ENCODE measurements at places on chromosomes 5 and 9. TPM values are rescaled to one million over a fixed set of nuclear protein-coding genes. Genes with fewer than 3 reads are reported as not detected.
A peak's percentile ranks its signal among the peaks of the same experiment; 100 is the strongest.

DNA sequence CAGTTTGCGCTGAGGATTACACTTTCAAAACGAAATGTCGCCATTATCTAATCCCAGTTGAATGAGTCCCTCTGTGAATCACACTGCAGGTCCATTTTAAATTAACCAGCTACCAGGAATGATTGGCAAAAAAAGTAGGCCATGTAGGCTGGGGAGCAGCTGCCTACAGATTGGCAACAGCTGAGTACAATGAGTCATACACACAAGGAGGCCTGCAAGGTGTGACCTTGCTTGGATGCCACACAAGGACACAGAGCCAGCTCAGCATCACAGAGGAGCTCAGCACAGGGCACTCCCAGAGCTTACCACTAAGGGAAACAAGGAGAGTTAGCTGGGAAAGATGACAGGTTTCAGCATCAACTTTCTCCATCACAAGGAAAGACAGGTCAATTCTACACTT lies 12.9 kb downstream of the HAVCR1 start:
- H3K27me3 ChIP-seq, result no peaks in the 10 kb centered on the region
- H3K27ac ChIP-seq, result no peak overlapping the region
- DNase-seq, result no peak
- no peaks in the 10 kb centered on the region for H3K36me3 ChIP-seq

- peaks cover 4% of the 10 kb centered on the region for H3K27me3 ChIP-seq
- H3K4me1 ChIP-seq, result peaks cover 3% of the 10 kb centered on the region
- DNase-seq, result no peak
Observed at GRCh38 chr9:79049371-79049770, 522.4 kb upstream of the TLE4 start.

GRCh38 chr5:68766952-68767464 lies 326.8 kb upstream of the SLC30A5 start:
- H3K4me3 ChIP-seq, result no peak overlapping the region
- no peaks in the 10 kb centered on the region for H3K36me3 ChIP-seq
- DNase-seq, result no peak
- H3K4me1 ChIP-seq, result no peaks in the 10 kb centered on the region
- no peak overlapping the region for H3K27ac ChIP-seq
- no peaks in the 10 kb centered on the region for H3K27me3 ChIP-seq

- DNase-seq, result no peak
- H3K4me1 ChIP-seq, result peaks cover 13% of the 10 kb centered on the region
- H3K36me3 ChIP-seq, result peaks cover 20% of the 10 kb centered on the region
Observed at GRCh38 chr9:4689021-4689420, 9.7 kb downstream of the CDC37L1 start.

DNA sequence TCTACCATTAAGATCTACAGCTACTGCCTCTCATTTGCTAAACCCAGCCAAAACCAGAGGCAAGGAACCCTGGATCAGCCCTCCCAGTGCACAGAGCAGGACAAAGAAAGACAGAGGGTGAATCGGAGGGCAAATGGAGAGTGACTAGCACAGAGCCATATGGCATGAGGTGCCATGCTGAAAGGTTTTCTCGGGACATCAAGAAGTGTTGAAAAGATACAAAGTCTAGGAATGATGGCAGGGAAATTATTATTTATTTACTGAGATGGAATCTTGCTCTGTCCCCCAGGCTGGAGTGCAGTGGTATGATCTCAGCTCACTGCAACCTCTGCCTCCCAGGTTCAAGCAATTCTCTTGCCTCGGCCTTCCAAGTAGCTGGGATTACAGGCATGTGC lies 19.3 kb downstream of the SLC1A1 start:
- DNase-seq, result no peak
- no peak overlapping the region for H3K4me3 ChIP-seq
- no peaks in the 10 kb centered on the region for H3K27me3 ChIP-seq
- H3K27ac ChIP-seq, result no peak overlapping the region

- DNase-seq, result no peak
- H3K4me1 ChIP-seq, result no peaks in the 10 kb centered on the region
- H3K36me3 ChIP-seq, result peaks cover 10% of the 10 kb centered on the region
- no peaks in the 10 kb centered on the region for H3K27me3 ChIP-seq
- no peak overlapping the region for H3K4me3 ChIP-seq
Observed at GRCh38 chr5:57267805-57268204, 93.9 kb downstream of the GPBP1 start.

DNA sequence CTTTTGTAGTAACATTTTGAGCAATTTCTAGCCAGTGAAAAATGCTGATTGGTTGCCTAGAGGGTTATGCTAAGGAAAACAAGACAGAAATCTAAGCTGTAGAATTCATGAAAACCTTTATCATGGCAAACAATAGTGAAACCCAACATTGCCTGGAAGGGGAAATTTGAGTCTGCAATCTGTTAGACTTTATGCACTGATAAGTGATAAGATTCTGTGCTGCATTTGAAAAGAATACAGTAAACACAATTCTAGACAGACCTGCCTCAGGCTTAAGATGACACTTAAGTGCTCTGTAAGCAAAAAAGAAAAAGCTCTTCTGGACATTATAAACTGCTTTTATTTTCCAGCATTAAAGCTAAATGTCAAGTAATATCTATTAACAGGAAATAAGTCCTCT lies 519.3 kb downstream of the ISL1 start:
- H3K27ac ChIP-seq, result no peak overlapping the region
- H3K36me3 ChIP-seq, result no peaks in the 10 kb centered on the region
- H3K4me1 ChIP-seq, result no peaks in the 10 kb centered on the region
- no peak for DNase-seq
- H3K27me3 ChIP-seq, result no peaks in the 10 kb centered on the region

- no peaks in the 10 kb centered on the region for H3K4me1 ChIP-seq
- DNase-seq, result no peak
- H3K27me3 ChIP-seq, result no peaks in the 10 kb centered on the region
- H3K27ac ChIP-seq, result no peak overlapping the region
- no peak overlapping the region for H3K4me3 ChIP-seq
Observed at GRCh38 chr9:118561051-118561450, 808.2 kb downstream of the BRINP1 start.

DNA sequence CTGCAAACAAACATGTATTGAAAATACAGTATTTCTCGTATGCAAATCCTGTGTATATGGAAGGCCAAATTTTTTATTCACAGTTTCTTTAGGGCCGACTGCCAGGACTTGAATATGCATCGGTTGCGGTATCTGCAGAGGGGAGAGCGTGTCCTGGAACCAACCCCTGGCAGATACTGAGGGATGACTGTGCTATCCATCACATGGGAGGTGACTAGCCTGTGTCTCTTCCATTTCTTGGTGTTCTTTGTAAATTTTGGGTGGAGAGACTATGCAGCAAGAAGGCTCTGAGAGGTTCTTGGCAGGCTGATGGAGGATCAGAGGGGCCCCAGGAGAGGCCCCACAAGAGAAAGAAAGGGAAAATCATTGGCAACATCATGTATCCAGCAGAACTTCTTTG lies 384.3 kb downstream of the YTHDC2 start:
- H3K36me3 ChIP-seq, result no peaks in the 10 kb centered on the region
- no peak overlapping the region for H3K27ac ChIP-seq
- no peaks in the 10 kb centered on the region for H3K27me3 ChIP-seq

GRCh38 chr9:84756171-84756570 lies 86.6 kb downstream of the NTRK2 start:
- no peaks in the 10 kb centered on the region for H3K36me3 ChIP-seq
- no peak overlapping the region for H3K27ac ChIP-seq
- H3K4me3 ChIP-seq, result no peak overlapping the region
- H3K4me1 ChIP-seq, result peaks cover 45% of the 10 kb centered on the region
- no peak for DNase-seq

GRCh38 chr9:130661451-130662098 lies 2.8 kb upstream of the PRDM12 start:
- no peak for DNase-seq
- H3K4me3 ChIP-seq, result peak overlapping the region; percentile 48
- H3K27ac ChIP-seq, result no peak overlapping the region
- peaks cover 100% of the 10 kb centered on the region for H3K27me3 ChIP-seq
- H3K36me3 ChIP-seq, result no peaks in the 10 kb centered on the region

- no peaks in the 10 kb centered on the region for H3K36me3 ChIP-seq
- no peak overlapping the region for H3K27ac ChIP-seq
- H3K4me1 ChIP-seq, result no peaks in the 10 kb centered on the region
- no peak overlapping the region for H3K4me3 ChIP-seq
Observed at GRCh38 chr5:67725604-67726003, 490.0 kb upstream of the PIK3R1 start.

DNA sequence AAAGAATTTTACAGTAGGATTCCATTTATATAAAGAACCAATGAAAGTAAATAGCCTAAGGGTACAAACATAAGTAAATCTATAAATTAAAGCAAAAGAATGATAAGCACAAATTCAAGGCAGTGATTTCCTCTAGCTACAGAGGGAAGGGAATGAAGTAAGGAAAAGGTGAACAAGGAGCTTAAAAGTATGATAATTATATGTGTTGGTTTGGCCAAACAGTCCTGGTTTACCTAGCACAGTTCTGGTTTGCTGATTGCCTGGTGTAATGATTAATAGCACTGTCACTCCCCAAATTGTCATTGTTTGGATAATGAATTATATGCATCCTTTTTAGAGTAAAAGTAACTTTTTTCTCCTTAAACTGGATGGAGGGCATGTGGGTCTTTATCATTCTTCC lies 15.0 kb upstream of the TMEM161B start:
- H3K4me1 ChIP-seq, result no peaks in the 10 kb centered on the region
- no peak overlapping the region for H3K4me3 ChIP-seq
- no peak overlapping the region for H3K27ac ChIP-seq

GRCh38 chr9:129936222-129936621 lies 101.0 kb downstream of the USP20 start:
- H3K36me3 ChIP-seq, result peaks cover 2% of the 10 kb centered on the region
- peaks cover 56% of the 10 kb centered on the region for H3K4me1 ChIP-seq
- no peak for DNase-seq
- H3K27ac ChIP-seq, result no peak overlapping the region
- H3K4me3 ChIP-seq, result no peak overlapping the region

- no peak for DNase-seq
- no peak overlapping the region for H3K27ac ChIP-seq
- H3K36me3 ChIP-seq, result no peaks in the 10 kb centered on the region
- H3K4me3 ChIP-seq, result no peak overlapping the region
- no peaks in the 10 kb centered on the region for H3K27me3 ChIP-seq
- H3K4me1 ChIP-seq, result no peaks in the 10 kb centered on the region
Observed at GRCh38 chr5:173757403-173758209, 130.5 kb upstream of the CPEB4 start.

- H3K27ac ChIP-seq, result no peak overlapping the region
Observed at GRCh38 chr5:141811287-141812155, 66.7 kb downstream of the PCDH1 start.

DNA sequence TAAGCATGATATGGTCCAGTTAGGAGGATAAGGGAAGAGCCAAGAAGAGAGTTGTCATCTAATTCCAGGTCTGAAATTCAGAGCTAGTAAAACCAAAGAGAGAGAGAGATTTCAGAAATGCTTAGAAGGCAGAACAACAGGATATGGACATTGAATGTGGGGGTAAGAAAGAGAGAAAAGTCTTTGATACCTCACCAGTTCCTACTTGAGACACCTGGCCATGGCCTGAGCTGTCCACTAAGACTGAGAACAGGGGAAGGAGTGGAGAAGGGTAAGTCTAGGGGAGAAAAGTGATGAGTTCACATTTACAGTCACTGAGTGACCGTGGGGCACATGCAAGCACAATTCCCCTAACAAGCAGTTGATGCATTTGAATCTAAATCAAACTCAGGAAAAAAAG lies 35.5 kb downstream of the TIMD4 start:
- H3K4me3 ChIP-seq, result no peak overlapping the region
- no peaks in the 10 kb centered on the region for H3K27me3 ChIP-seq
- H3K4me1 ChIP-seq, result no peaks in the 10 kb centered on the region
- no peaks in the 10 kb centered on the region for H3K36me3 ChIP-seq
- no peak for DNase-seq

GRCh38 chr5:50744776-50745175 lies 78.3 kb downstream of the PARP8 start:
- H3K4me3 ChIP-seq, result peak overlapping the region; percentile 29
- no peak for DNase-seq
- no peaks in the 10 kb centered on the region for H3K36me3 ChIP-seq
- H3K27me3 ChIP-seq, result no peaks in the 10 kb centered on the region
- H3K4me1 ChIP-seq, result peaks cover 17% of the 10 kb centered on the region

DNA sequence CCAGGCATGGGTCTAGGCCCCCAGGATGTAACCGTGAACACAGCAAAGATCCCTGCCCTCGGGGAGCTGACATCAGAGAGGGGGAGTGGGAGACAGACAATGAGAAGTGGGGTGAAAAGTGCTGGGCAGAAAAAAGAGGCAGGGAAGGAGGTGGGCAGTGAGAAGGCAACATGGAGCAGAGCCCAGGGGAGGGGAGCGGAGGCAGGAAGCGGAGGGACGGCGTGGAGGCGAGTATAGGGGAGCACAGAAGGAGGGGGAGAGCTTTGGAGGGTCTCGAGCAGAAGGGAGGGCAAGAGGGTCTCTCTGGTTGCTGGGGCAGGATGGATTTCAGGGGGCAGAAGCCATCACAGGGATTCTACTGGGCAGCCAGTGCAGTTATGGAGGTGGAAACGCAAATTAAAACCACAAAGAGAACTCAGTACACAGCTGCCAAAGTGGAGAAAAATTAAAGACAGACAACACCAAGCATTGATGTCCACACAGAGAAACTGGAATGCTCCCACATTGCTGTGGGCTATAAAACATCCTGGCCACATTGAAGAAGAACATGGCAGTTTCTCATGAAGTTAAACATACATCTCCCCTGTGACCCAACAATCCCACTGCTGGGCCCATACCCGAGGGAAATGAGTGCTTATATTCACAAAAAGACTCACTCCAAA lies 21.1 kb upstream of the LAMC3 start:
- no peak for DNase-seq
- no peaks in the 10 kb centered on the region for H3K4me1 ChIP-seq
- H3K36me3 ChIP-seq, result no peaks in the 10 kb centered on the region
- no peak overlapping the region for H3K27ac ChIP-seq
- H3K4me3 ChIP-seq, result no peak overlapping the region

DNA sequence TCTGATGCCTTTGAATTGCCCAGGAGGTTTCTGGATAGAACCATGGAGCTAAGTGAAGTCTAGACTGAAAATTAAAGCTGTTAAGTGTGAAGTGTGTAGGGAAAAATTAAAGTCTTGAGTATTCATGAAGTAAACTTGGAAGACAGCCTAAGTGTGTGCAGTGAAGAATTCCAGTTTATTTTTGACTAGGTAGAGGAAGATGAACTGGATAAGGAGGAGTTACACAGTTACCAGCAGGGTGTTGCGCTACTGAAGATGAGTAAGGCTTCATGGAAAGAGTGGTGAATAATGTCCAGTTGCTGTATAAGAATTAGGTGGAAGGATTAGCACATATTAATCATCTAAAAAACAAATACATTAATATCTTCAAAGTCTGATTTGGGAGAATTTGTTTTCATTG lies 5.7 kb upstream of the CHD1 start:
- no peak overlapping the region for H3K27ac ChIP-seq
- H3K4me1 ChIP-seq, result peaks cover 34% of the 10 kb centered on the region
- H3K27me3 ChIP-seq, result no peaks in the 10 kb centered on the region
- DNase-seq, result no peak
- no peaks in the 10 kb centered on the region for H3K36me3 ChIP-seq
- H3K4me3 ChIP-seq, result no peak overlapping the region

LCN2 gene
- 36.6 TPM for total RNA-seq

PKD2L2 gene
- not detected for total RNA-seq

PCDHB5 gene
- 3.1 TPM for total RNA-seq

CXCL14 gene
- 247 TPM for total RNA-seq

PLAC8L1 gene
- total RNA-seq, result not detected

FOXI1 gene
- total RNA-seq, result 4.3 TPM

IFNA1 gene
- not detected for total RNA-seq

CCNI2 gene
- not detected for total RNA-seq

MYMK gene
- not detected for total RNA-seq

GFI1B gene
- not detected for total RNA-seq

ENTR1 gene
- total RNA-seq, result 93.0 TPM

Measured in suprapubic skin (tissue), 4 donors.